ENCODE measurements at places on chromosomes 3 and 15.

GRCh38 chr15:79168922-79169456 lies 78.4 kb upstream of the RASGRF1 start:
- DNase-seq, result peak; percentile 6

DNA sequence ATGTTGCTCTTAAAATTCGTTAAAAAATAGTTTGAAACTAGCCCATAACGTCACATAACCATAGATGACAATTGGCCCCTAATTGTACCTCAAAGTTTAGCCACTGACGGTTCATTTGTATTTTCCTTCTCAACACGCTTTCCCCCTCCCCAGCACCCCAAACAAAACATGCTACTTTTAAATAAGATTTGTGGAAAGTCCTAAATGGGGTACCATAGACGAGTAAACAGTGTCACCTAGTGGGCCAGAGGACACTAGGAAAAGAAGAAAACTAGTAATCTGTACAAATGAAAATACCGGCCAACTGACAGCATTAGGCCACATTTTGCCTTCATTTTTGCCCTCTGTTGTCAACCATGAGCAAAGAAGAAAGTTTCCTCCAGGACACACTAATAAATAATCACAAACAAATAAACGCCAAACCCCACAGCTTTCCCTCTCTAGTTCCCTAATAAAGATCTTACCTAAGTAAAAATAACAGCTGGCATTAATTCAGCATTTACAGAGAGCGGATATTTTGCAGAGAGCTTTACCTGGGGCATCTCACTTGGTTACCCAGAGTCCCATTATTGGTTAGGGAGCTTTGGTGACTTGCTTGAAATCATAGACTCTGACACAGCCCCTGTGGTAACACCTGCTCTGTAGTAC lies 175.1 kb upstream of the ATP11B start:
- DNase-seq, result peak; percentile 48

DNA sequence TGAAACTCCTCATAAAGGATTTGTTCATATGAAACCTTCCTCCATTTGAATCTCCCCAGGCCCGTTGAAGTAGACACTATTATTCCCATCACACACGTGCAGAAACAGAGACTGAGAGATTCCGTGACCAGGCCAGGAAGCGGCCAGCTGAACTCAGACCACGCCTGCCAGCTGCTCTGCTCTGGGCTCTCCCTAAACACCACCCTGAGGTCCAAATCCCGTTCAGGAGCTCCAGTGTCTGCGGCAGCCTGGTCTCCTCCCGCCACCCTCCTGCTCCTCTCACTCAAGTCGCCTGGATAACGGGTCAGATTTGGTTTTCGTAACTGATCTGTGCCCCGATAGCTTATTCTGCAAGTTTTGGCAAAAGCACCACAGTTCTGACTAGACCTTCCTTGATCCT lies 53.6 kb upstream of the SNRPA1 start:
- DNase-seq, result no peak

DNA sequence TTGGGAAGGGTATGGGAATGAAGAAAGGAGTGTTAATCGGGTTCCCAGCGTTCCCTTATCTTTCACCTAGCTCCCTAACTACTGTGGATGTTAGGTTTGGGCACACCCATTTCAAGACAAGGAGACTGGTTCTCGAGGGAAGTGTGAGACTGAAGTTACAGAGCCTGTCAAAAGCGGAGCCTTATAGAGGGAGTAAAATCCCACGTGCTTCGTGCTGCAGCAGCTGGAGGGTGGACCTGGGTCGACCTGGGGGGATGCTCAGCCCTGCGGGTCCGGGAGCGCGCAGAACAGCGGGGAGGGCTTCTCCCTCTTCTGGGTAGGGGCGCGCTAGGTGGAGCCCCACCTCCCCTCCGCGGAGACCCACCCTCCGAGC lies 314 bp upstream of the TMED3 start:
- no peak for DNase-seq

DNA sequence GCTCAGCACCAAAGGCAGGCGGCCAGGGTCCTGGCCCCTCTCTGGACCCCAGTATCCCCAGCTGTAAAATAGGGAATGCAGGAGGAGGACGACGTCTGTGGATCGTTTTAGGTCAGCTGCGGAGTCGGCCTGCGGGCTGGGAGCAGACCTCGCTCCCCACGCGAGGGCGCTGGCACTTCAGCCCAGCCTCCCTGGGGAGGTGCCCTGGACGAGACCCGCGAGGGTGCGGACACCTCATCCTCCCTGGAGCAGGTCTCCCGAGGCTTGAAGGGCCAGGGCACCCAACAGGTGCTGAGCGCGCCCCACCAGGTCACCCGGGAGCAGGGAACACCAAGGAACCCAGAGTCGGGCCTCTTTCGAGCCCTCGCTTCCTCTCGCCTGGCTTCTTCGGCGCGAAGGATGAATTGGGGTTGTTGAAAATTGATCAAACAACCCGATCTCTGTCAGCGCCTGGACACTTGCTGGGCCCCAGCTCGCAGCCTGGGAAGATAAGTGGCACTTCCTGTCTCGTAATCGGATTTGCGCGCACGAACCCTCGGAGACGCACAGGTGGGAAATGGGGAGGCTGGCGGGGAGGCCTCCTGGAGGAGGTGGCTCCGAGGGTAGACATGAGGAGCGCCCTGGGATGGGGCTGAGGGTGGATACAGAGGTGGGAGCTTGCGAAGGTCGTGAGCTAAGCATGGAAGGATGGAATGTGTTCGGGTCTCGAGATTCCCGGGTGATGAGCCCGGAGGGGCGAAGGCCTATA lies 588 bp upstream of the VIPR1 start:
- DNase-seq, result peak; percentile 3

- DNase-seq, result no peak
These were observed 46.5 kb upstream of the PIK3CB start for GRCh38 chr3:138881233-138881632.

- DNase-seq, result no peak
These were observed 5.2 kb upstream of the TRPM1 start for GRCh38 chr15:31106495-31107300.

GRCh38 chr3:63557912-63558311 lies 94.6 kb upstream of the SNTN start:
- no peak for DNase-seq

DNA sequence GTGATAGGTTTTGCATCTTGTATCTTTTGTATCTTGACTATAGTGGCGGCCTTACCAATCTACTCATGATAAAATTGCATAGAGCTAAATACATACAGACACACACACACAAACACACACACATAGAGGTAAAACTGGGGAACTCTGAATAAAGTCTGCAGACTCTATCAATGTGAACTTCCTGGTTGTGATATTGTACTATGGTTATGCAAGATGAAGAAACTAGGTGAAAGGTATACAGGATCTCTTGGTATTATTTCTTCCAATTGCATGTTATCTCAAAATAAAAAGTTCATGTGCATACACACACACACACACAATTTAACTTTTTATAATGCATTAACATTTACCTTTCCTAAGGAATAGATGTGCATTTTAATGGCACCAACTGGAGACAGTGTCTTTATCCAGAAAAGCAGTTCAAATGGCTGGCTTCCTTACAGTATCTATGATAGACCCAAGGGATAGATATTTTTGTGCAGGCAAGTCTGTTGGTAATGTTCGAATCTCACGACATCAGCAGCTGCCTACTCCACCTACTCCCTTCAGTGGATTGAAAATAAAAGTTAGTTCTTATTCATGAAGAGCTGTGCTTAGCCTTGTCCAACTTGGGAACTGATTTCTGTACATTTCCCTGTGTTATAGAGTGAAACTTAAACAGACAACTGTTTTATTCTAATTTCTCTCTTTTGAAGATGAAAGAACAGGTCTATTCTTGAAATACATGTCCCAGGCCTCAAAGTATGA lies 46.9 kb upstream of the SPRED1 start:
- DNase-seq, result no peak

- no peak for DNase-seq
These were observed 222.2 kb upstream of the BHLHE40 start for GRCh38 chr3:4756855-4757574.

- no peak for DNase-seq
These were observed 112.8 kb downstream of the LPP start for GRCh38 chr3:188266562-188267274.

DNA sequence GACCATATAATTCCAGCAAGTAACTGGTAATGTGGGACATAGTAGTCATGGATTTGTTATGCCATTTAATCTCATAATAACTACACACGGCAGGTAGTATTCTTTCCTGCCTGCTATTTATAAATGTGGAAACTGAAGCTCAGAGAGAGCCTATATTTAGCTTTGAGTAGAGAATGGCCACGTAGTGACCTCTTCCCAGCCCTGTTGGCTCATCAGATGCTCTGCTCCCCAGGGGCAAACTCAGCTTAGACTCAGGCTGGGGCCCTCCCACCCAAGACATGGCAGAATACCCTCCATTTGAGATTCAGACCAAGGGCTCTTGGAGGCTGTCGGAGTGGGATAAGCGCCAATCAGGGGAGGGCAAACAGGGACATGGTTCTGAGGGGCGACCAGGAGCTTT lies 17.3 kb upstream of the HDAC11 start:
- no peak for DNase-seq

All from NCI-H1092 treated with DMSO at 0.1 percent for 48 hours (cell line).